ENCODE measurements at places on chromosomes 5 and 9.

GRCh38 chr5:91020065-91020800 lies 362.9 kb downstream of the ARRDC3 start:
- no peak for DNase-seq

DNA sequence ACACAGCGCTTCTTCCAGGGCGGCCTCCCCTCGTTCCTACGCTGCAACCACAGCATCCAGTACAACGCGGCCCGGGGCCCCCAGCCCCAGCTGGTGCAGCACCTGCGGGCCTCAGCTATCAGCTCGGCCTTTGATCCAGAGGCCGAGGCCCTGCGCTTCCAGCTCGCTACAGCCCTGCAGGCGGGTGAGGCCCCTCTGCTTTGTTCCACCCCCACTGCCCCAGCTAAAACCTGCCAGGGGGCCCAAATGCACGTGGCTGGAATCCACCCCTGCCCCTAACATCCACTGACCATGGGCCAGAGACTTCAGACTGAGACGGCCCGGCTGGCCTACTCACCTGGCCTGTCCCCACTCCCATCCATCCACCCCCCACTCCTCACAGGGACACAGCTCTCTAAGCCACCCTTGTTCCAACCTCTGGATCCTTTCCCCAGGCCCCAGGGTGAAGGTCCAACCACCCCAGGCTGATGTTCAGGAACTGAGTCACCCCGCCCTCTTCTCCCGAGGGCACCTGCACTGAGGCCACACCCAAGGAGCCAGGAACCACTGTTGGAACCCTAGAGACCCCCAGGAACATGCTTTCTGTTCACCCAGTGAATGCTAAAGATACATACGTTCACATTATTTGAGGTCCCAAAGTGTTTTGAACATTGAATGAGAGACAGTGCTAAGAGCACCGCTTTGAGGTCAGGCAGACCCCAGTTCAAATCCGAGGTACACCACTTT lies 18.9 kb upstream of the ASS1 start:
- DNase-seq = no peak

DNA sequence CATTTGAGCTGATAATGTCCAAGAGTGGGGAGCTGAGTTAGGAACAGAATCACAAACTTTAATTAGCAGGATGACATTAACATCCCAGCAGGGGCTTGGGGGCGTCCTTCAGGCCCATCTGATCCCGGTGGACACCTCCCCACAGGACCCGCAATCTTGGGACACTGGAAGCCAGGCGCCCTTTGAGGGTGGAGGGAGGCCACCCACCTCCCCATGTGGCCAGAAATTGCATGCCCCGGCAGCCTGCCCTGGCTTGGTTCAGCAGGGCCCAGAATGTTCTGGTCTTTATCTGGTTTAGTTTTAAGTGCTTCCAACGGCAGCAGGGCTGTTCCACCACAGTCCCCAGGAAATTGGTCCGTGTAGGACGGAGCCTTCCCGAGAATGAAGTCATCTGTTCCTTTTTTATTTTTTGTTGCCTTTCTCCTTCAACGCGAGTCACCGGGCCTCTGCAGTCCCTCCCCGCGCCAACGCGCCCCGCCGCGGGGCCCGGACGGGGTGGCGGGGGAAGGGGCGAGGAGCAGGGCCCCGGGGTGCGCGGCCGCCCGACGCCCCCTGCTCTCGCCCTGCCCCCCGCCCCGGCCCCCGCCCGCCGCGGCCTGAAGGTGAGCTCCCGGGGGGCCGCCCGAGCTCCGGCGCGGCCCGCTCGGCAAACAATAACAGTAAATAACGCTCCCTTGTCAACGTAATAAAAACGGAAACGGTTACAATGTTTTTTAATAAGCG lies 207.9 kb downstream of the C9orf50 start:
- DNase-seq = peak; percentile 48

- no peak for DNase-seq
These were observed 1228.0 kb upstream of the C9orf72 start for GRCh38 chr9:28801144-28801799.

- no peak for DNase-seq
These were observed 416 bp upstream of the SNX18 start for GRCh38 chr5:54517174-54517511.

GRCh38 chr5:53902296-53902907 lies 342.0 kb downstream of the NDUFS4 start:
- DNase-seq = no peak

- DNase-seq = no peak
These were observed 399.8 kb upstream of the PIK3R1 start for GRCh38 chr5:67815455-67816391.

All from activated CD8-positive, alpha-beta memory T cell treated with anti-CD3 and anti-CD28 coated beads, Interleukin-2, amount 50 U/mL, for 4 hours (primary cell).